ENCODE measurements at places on chromosomes 1 and 21. TPM values are rescaled to one million over a fixed set of nuclear protein-coding genes. Genes with fewer than 3 reads are reported as not detected.

The VANGL2 gene
- total RNA-seq, result 79.4 TPM

The SPTA1 gene
- total RNA-seq, result not detected

The ORC1 gene
- 3.4 TPM for total RNA-seq

The S100A2 gene
- 1.1 TPM for total RNA-seq

The SAMD13 gene
- total RNA-seq, result not detected

The SLFNL1 gene
- total RNA-seq, result 0.20 TPM

The ANXA9 gene
- not detected for total RNA-seq

The PATJ gene
- total RNA-seq, result 2.0 TPM

The BEND5 gene
- 34.8 TPM for total RNA-seq

The NCDN gene
- 95.3 TPM for total RNA-seq

The S100A3 gene
- not detected for total RNA-seq

The DIO1 gene
- total RNA-seq, result not detected

The IBA57 gene
- 7.7 TPM for total RNA-seq

The CLCA2 gene
- total RNA-seq, result not detected

The PERM1 gene
- 0.32 TPM for total RNA-seq

The PTGER3 gene
- total RNA-seq, result 0.29 TPM

The DCST2 gene
- total RNA-seq, result 0.64 TPM

The CLIC6 gene
- total RNA-seq, result 0.17 TPM

The TSPAN2 gene
- 11.2 TPM for total RNA-seq

The FAM151A gene
- not detected for total RNA-seq

The AMY2A gene
- total RNA-seq, result not detected

The TBX15 gene
- total RNA-seq, result 0.69 TPM

The GUCA2B gene
- total RNA-seq, result not detected

The PDPN gene
- 4.8 TPM for total RNA-seq

The TBX19 gene
- total RNA-seq, result 0.78 TPM

The MROH9 gene
- total RNA-seq, result not detected

The SERPINC1 gene
- total RNA-seq, result not detected

Measured in glutamatergic neuron (in vitro differentiated cells).